ENCODE measurements at places on chromosomes 7 and 10.

- no peak for DNase-seq
Observed at GRCh38 chr10:16795410-16796073, 21.7 kb downstream of the RSU1 start.

- no peak for DNase-seq
Observed at GRCh38 chr7:87816389-87816788, 59.8 kb downstream of the SLC25A40 start.

DNA sequence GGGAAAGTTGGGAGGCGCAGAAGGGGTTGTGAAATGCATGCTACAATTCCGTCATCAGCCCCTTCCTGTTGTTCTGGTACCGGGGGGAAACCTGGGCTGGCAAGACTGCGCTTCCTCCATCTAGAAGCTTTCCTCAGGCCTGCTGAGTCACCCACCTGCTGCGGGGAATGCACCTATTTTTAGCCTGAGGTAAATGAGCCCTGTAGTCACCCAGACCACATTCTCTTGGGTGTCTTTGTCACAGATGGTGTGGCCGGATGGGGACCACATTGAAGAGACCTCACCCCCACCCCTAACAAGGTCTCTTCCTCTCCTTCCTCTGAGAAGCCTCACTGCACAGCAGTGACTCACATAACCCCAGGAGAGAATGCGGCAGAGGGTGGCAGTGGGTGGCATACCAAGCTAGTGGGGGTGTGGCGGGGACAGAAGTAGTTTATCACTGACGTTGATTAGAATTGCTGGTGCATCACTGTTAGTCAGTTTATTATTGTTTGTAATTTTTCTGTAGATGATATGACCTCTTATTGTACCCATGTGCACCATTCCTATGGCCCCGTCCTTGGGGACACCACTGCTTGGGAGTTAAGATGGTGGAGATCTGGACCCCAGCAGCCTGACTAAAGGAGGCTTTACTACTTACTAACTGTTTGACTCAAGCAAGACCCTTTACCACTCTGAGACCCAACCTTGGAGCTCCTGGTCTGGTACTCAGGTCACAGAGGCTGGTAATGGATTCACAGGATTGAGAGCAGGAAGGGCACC is 83.0 kb upstream of the DUSP5 start:
- peak; percentile 92 for DNase-seq

GRCh38 chr10:3780771-3781467 is 4.1 kb downstream of the KLF6 start:
- DNase-seq: no peak

DNA sequence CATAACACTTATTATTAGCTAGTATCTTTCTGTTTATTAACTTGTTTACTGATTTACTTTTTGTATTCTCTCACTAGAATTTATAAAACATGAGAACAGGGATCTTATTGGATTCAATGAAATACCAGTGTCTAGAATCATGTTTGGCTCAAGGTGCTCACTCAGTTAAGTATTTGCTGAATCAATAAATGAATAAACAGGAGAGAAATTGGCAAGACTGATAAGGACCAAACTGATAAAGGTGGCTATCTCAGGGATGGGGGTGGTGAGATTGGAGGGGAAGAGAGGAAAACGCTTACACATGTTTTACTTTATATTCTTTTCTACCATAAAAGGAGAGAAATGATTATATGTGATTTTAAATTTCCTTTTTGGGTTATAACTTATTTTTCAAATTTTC is 43.3 kb upstream of the CCDC6 start:
- no peak for DNase-seq

DNA sequence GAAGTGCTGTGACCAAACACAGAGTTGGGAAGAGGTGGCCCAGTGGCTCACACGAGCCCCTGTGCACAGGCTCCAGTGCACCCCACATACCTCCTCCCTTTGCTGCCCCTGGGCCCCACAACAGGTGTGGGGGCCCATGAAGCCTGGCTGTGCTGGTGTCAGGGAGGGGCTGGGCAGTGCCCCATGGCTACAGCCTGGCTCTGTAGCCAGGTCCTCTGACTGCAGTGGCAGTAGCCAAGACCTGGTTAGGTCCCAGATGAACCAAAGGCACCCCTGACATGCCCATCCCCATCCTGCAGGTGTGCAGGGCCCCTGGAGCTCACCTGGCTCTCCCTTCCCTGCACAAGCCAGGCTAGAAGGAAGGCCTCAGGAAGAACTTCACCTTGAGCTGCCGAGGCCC is 176.3 kb downstream of the GRID1 start:
- DNase-seq: no peak

- no peak for DNase-seq
Observed at GRCh38 chr10:69262292-69262751, 16.0 kb upstream of the HK1 start.

DNA sequence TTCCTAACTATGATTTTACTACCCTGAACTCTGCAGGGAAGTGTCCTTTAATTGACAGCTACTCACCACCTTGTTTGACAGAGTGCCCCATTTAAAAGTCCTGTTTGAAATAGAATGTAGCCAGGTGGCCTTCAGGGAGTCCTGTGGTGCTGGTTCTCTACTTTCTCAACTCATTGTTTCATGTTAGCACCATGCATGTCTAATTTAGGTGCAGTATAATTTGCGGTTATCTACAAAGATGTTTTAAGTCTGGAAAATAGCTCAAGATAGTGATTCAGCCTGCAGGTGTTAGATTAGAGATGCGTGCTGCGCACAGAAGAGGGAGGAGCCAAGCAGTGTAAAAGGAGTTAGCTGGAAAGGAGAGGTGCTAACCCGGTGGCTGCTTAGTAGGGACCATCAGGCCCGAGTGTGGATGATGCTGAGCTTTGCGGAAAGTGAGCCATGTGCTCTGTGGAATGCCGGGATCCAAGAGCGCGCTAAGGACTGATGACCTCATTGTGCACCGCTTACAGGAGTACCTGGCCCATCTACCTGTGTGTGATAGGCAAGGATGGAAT is 1.2 kb downstream of the CCM2 start:
- peak; percentile 65 for DNase-seq

- no peak for DNase-seq
Observed at GRCh38 chr7:48894574-48894973, 29.8 kb upstream of the CDC14C start.

- no peak for DNase-seq
Observed at GRCh38 chr7:153422291-153423209, 629.6 kb upstream of the DPP6 start.

DNA sequence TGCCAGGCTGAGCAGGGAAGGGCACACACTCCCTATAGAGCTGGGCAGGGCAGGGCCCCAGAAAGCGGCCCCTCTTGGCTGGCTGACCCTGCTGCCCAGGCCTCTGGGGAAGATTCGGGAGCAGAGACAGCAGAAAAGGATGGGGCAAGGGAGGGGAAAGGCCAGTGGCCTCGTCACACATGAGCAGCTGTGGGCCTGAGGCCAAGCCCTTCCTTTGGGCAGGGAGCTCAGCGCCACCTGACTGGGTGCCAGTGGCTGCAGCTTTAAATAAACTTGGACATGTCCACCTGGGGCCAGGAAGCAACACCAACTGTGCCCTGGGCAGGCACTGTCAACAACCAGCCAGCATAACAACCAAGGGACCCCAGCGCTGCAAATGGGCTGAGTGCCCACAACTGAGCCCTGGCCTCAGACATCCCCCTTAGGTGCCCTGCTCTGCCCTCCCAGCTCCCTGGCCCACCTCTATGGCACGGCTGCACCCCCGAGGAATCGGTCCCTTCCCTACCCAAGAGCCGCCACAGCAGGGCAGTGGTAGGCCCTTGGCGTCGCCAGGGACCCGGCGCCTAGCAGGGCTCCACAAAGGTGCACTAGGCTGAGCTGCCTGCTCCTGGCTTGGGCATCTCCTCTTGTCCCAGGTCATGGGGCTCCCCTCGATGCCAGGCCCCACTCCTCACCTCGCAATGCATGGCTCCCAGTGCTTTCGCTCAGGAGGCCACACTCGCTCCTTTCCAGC is 2.6 kb downstream of the CAMK2B start:
- no peak for DNase-seq

GRCh38 chr7:136064627-136065237 is 87.6 kb upstream of the MTPN start:
- DNase-seq: no peak

DNA sequence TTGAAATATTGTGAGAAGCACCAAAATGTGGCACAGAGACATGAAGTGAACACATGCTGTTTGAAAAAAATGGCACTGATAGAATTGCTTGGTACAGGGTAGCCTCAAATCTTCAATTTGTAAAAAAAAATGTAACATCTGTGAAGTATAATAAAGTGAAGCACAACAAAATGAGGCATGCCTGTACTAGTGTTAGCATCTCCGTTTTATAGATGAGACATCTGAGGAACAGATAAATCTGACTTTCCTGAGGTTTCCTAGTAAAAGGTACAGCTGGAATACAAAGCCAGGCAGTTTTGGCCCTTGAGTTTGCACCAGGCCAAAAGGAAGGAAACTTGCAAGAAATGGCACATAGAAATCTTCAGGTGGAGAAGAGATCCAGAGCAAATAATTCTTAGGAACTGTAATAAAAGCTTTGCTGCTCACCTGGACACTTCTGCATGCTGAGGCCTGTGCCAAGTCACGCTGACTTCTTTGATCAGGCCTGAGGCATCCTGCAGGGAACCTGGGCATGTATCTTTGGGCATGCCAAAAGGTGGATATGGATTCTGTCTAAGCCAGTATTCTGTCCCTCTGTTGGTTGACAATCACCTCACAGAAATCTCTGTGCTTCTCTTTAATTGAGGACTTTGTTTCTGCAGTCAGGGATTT is 251.5 kb upstream of the PLPP4 start:
- no peak for DNase-seq

DNA sequence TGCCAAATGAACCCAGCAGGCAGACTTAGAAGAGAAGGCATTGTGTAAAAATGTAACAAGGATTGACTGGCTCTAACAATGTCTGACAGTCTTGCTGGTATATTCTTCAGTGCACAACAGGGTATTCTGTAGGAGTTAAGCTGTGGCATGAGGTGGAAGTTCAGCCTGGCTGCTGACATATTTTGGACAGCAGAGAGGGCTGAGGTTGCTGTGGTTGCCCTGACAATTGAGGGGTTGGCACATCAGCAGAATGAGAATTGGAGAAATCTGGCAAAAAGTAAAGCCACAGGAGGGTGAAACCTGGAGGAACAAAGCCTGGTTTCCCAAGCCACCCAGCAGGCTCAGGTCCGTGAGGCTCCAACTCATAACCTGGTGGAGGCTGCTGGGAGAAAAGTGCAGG is 220.2 kb downstream of the JAZF1 start:
- DNase-seq: no peak

DNA sequence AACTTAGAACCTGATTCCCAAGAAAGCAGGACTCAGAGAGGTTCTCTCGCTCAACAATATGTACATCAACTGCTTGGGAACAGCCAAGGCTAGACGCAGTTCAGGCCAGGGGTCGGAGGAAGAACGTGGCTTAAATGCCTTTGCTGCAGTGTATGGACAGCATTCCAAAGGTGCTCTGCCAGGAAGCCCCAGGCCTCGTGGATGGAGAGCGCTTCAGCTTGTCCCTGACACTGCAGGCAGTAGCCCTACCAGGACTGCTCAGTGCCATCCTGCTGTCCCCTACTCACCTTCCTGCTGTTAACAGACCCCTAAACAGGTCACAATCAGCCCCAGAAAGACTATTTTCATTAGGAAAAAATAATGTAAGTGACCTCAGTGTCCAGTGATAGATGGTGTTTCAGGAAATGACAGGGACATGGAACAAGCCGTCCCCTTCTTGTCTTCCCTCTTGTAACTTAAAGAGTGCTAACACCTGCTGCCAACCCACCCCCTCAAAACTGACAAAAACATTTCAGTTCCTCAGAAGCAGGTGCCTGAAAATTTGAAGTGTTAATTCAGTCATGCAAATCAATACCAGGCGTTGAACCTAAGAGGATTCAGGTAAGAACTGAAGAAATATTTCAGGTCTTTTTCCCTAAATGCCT is 16.5 kb downstream of the CREB3L2 start:
- no peak for DNase-seq

GRCh38 chr7:20439416-20440185 is 108.9 kb downstream of the ITGB8 start:
- DNase-seq: no peak

DNA sequence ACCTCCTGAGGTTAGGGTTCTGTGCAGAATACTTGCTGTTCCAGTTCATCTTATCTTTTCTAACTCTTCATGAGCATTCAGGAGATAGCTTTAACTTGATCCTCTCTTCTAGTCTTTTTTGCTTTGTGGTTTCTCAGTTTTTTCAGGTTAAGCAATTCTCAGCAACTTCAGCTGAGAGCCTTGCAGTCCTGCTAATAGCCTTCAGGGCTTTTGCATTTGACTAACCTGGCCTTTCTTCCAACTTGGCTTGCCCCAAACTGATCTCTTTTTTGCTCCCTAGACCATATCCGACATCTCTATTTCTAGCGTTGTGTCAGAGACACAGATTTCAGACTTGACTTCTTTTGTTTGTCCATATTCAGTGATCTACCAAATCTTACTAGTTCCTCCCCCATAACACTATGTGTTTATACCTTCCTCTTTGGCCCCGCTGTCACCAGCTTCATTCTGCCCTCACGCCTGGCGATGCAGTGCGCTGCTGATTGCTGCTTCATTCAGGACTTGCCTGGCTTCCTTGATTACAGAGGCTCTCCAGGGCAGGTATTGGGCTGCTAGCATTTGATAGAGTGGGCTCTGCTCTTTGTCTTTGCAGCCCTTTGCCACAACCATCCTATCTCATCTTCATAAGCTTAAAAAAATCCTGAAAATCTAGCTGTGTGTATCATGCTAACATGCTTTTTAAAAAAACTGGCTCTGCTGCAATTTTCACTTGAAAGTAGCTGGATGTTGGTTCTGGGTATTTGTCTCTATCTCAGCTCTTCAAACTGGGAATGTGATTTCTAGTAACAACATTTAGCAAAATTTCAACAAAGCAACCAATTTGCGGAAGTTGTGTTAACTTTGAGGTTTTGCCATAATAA is 9.6 kb downstream of the CUL1 start:
- no peak for DNase-seq

GRCh38 chr7:110842796-110843195 is 248.1 kb upstream of the LRRN3 start:
- DNase-seq: no peak

DNA sequence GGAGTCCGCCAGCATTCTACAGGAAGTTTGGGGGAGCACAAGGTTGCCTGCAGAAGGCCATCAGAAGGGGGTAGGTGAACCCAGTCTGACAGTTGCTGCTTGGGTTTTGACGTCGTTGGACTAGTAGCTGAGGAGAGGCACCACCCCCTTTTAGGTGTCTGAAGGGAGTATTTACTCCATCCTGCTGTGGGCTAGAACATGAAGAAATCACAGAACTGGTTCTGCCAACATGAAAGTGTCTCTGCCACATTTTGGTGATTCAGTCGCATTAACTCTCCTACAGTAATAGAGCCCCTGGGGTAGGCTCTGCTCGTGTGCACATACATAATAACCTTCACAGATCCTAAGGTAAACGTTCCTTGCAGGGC is 834 bp upstream of the TRIL start:
- DNase-seq: no peak

DNA sequence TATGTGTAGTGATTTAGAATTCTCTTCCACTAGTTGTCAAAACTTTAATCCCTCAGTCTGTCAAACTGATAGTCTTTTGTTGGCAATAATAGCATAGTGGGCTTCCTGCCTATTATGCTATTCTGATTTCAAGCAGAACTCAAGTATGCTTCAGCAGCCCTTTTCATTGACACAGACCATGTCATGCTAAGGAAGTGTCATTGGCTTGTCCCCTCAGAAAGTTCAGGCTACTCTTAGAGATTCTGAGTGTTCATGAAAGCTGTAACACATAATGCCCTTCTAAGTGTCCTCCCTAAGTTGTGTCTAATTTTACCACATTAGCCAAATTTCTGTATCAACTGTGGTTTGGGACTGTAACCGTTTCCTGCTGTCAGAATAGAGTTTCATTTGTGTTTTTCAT is 198.7 kb downstream of the THSD7A start:
- DNase-seq: no peak

- DNase-seq: no peak
Observed at GRCh38 chr7:158073845-158074840, 513.5 kb downstream of the PTPRN2 start.

Measured in stimulated activated CD8-positive, alpha-beta memory T cell treated with anti-CD3 and anti-CD28 coated beads, Interleukin-15, amount 100 ng/mL, for 4 hours (primary cell).